ENCODE measurements at places on chromosomes 16 and 17.
A peak's percentile ranks its signal among the peaks of the same experiment; 100 is the strongest.

GRCh38 chr17:74527081-74527480 lies 4.2 kb downstream of the CD300LB start:
- no peak for DNase-seq

DNA sequence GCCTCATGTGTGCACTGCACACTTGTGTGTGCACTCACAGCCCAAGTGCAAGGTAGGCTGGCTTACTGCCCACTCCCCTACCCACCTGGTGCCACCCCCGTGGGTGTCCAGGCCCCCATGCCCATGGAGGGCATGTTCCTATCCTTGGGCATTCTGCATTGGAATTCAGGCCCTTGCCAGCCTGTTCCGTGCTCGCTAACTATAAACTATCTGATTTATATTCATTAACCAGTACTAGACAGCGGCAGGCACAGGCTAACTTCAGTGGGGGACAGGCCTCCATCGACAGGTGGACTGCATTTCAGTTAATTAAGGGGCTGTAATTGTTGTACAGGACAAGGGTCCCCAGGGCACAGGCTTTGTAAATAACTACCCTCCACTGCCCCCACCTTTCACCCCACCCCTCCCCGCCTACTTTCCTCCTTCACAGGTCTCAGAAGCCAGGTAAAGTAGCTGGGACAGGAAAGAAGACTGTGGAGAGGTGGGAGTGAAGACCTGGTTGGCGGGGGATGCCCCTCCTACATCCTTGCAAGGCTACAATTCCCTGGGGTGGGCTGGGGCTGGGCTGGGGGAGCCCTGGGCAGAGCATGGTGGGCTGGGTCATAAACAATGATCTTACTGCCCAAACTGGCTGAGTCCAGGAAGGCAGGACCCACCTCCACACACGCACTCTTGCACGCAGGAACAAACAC lies 119.0 kb upstream of the LHX1 start:
- no peak for DNase-seq

DNA sequence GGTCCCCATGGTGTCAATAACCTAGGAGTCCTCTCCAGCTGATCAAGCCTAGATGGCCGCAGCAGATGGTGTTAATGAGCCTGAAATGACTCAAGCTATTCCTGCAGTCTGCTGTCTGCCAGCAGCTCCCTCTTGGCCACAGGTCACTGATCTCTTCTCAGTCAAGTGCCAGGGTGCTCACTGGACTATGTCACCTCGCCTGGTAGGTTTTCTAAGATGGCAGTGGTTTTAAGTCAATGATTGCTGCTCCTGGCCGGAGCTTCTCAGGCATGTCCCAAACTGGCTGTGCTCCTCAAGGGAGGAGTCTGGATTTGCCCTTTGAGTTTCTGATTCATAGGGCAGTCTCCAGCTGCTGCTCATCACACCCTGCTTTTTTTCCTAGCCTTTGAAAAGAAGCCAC lies 58.6 kb upstream of the SHISA6 start:
- no peak for DNase-seq

GRCh38 chr17:40445751-40446468 lies 2.7 kb downstream of the IGFBP4 start:
- DNase-seq, result no peak

- no peak for DNase-seq
These were observed 29.8 kb upstream of the ANKFY1 start for GRCh38 chr17:4293572-4293971.

DNA sequence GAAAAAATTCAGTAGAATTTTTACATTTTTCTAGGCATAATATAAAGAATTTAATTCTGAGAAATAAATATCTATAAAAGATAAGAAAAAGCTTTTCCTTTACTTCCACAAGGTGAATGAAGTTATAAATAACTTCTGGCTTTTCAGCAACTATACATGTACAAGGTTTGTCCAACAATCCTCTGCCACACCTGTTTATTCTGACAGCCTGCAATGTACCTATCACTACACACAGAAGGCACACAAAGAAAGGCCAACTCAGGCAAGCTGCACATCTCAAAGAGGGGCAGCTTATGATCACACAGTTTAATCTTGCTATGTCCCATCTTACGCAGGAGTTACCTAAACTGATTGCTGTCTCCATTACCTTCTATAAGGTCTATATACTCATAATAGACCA lies 120.2 kb downstream of the MYO1D start:
- no peak for DNase-seq

DNA sequence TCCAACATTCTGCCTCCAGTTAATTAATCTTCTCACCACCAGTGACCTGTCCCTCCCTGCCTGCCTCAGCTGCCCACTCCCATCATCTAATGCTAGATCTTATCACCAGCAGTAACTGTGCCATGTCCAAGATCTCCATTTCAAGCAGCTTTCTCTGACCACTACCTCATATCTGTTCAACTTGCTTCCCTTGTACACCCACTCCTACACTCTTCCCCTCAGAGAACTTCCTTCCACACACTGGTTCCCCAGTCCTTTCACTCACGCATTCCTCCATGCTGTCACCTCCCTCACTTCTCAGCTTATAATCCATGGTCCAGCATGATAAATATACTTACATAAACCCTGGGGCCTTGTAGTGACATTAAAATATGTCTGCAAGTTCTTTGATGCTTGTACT lies 31.8 kb upstream of the DYNLL2 start:
- no peak for DNase-seq

GRCh38 chr17:78040440-78041385 lies 82.2 kb downstream of the TNRC6C start:
- peak; percentile 31 for DNase-seq

DNA sequence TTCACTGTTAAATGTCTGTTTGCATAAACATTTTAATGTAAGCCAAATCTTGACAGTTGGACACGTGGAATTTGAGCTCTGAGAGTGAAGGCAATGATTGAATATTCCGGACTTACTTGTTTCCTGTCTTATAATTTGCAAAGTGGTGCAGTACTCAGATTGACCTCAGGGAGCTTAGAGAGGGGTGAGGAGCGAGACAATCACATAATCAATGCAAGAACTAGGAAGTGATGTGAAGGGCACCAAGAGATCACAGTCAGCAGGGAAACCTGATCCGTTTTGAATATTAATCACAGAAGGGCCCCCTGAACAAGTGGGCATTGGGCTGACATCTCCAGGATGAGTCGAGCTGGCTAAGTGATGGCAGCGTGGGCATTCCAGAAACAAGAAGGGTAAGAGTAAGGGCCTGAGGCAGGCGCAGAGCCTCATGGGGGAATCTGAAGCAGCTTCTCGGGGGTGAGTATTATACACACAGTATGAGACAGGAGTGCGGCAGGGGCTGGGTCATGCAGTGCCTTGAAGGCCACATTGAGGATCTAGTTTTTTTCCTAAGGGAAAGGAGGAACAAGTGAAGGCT lies 26.1 kb downstream of the TEX2 start:
- DNase-seq, result no peak

DNA sequence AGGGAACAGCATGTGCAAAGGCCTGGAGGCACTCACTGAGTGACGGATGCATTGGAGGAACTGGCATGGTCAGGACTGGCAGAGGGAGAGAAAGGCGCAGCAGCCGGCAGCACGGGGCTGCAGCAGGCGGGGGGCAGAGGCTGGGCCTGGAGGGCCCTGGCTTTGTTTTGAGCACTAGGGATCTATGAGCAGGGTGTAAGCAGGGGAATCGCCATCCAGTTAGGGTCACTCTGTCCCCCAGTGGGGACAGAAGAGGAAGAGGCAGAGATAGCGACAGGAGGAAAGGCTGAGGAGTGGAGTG lies 14.2 kb downstream of the HSD11B2 start:
- no peak for DNase-seq

DNA sequence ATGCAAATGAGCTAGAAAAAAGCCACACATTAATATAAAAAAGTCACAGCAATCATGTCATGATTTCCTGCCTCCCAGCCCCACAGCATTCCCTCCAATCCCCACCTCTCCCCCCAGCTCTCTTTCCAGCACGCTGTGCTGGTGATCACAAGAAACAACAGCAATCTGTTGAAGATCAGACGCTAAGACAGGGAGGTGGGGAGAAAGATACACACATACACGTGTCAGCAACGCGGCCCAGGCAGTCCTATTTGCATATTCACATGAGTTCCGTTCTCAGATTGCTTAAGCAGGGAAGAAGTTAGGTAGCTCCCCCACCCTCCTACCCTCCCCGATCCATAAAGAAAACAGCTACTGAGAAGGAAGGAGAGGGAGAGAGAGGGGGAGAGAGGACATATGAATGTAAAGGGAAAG lies 405.5 kb upstream of the PSMD7 start:
- no peak for DNase-seq

DNA sequence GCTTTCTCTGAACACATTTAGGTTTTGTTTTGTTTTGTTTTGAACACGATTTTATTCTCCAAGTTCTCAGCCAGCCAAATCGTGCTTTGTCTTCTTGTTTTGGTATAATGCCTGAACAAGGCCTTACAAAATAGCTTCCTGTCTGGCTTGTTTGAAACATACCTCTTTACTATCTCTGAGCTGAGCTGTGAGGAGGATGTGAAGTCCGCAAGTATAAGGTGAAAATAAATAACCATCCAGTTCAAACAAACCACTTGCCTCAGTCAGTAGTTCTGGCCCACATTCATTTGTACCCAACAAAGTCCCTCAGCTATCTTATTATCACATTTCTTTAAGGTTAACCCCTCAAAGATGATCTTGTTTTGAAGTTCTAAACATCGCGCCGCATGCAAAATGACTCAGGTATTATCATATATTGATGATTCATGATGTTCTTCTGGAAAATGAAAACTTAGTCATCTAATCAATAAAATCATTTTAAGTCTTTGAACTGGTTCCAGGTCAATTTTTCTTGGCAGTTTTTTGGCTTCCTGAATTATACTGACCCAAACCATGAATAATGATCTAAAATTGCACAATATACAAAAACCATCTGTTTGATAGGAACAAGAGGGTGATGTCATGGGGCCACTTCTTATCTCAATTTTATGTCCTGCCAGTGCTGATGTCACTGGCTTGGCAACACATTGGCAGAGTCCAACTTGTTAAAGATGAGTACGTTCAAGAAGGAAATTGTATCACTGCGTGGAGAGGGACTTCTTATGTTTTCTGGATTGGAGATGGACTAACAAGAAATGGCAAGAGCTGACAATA lies 694.3 kb downstream of the KCNJ2 start:
- DNase-seq, result no peak

- DNase-seq, result no peak
These were observed at the start of gene SCIMP for GRCh38 chr17:5234645-5235576. SCIMP (minus strand) TSS chr17:5234860; CDS start chr17:5234755, 105 bp downstream.

GRCh38 chr17:34167354-34167753 lies 87.7 kb upstream of the CCL2 start:
- no peak for DNase-seq

- no peak for DNase-seq
These were observed at the start of gene MAZ for GRCh38 chr16:29806099-29806579. MAZ (plus strand) TSS chr16:29806529; CDS start chr16:29806702, 173 bp downstream.

DNA sequence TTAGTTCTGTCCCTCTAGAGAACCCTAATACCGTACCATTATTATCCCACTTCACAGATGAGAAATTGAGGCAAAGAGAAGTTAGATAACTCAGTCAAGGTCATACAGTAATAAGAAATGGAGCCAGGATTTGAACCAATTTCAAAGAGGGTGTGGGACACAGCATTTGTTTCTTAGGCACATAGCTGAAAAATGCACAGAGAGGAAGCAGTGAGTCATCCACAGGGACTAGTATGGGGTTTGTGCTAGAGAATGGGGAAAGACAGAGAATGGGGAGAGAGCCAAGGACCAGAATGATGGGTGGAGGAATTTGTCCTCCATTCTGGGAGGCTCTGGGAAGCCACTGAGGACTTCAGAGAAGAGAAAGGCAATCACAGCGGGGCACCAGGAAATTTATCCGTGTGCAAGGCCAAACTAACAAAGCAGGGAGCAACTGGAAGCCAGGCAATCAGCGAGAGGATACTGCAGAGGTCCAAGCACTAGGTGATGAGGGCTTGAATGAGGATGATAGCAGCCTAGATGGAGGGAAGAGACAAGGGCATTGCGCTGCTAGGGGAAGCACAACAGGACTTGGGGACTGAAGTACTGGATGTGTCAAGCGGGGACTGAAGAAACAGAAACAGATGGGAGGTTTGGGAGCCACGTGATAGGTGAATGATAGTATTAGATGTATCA lies 78.1 kb upstream of the ZFHX3 start:
- DNase-seq, result peak; percentile 14

GRCh38 chr16:593406-593805 lies 3.5 kb downstream of the RAB40C start:
- no peak for DNase-seq

- no peak for DNase-seq
These were observed at the start of gene CA7 for GRCh38 chr16:66844342-66845079. CA7 (plus strand) TSS chr16:66844414; CDS start chr16:66844488, 74 bp downstream.

- DNase-seq, result no peak
These were observed 8.7 kb upstream of the PRKCB start for GRCh38 chr16:23827057-23827456.

DNA sequence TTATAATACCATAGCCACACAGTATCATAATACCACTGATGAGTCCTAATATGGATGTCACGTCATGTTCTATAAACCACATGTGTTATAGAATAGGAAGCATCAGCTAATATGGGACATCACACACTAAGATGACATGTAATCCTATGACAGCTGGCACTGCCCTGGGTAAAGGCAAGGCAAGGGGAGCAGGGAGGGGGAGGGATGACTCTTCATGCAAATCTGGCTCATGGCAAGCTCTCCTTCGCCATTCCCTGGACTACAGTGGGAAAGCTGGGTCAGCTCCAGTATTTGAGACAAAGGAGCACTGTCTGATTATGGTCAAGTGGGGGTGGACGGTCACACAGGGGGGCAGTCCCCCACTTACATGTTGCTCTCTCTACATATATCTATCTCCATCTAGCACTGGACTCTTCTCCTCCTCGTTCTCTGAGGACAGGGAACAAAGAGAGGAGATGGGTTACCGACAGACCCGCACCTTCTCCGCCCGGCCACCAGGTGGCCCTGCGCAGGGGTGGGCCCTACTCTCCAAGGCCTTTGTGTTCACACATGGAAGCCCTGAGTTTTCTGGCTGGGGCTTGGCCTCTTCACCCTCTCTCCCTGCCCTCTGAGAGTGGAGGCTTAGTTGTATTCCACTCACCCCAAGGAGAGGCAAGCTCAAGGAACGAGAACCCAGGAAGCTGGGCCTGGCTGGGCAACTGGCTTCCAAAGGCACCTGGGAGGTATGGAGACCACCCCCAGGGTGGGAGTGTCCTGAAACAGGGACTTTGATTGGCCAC lies 23.4 kb upstream of the MPO start:
- peak; percentile 7 for DNase-seq

Measured in HS-27A (cell line).